ENCODE measurements at places on chromosomes 2 and 18. TPM values are rescaled to one million over a fixed set of nuclear protein-coding genes. Genes with fewer than 3 reads are reported as not detected.

FAM110C gene
- total RNA-seq, result 0.17 TPM

STARD6 gene
- 0.11 TPM for total RNA-seq

C2orf78 gene
- total RNA-seq, result not detected

LRP1B gene
- under 0.01 TPM for total RNA-seq

SLC14A1 gene
- total RNA-seq, result not detected

SPP2 gene
- not detected for total RNA-seq

SERPINB3 gene
- total RNA-seq, result not detected

TRPM8 gene
- not detected for total RNA-seq

GKN2 gene
- total RNA-seq, result not detected

LIPG gene
- total RNA-seq, result 0.26 TPM

PSTPIP2 gene
- total RNA-seq, result 0.95 TPM

ADCYAP1 gene
- not detected for total RNA-seq

RAD51AP2 gene
- total RNA-seq, result not detected

Data from dermis lymphatic vessel endothelial cell (primary cell).